ENCODE measurements at places on chromosomes 3 and 15.

GRCh38 chr3:28291577-28291976, 50.2 kb downstream of the CMC1 start:
- DNase-seq, result no peak

DNA sequence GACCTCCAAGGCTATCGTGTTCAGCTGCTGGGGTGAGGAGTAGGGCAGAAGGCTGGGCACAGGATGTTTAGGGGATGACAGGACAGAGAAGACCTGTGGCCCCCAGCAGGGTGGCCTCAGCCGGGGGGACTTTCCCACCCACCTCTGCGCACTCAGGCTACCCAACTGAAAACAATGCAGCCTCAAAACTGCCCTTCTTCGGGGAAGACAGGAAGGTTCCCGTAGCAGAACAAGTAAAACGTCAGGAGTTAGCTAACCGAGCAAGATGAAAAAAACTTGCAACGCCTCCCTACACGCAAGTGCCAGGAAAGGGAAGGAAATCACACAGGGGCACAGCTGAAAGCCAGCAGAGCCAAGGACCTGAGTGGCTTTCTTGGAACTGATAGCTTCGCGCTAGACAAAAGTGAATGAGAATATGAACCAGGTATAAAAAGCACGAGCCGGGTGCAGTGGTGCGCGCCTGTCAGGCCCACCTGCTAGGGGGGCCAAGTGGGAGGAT, 38.4 kb upstream of the FURIN start:
- DNase-seq, result no peak

- DNase-seq, result no peak
Observed at GRCh38 chr15:87907676-87908446, 348.7 kb downstream of the NTRK3 start.

DNA sequence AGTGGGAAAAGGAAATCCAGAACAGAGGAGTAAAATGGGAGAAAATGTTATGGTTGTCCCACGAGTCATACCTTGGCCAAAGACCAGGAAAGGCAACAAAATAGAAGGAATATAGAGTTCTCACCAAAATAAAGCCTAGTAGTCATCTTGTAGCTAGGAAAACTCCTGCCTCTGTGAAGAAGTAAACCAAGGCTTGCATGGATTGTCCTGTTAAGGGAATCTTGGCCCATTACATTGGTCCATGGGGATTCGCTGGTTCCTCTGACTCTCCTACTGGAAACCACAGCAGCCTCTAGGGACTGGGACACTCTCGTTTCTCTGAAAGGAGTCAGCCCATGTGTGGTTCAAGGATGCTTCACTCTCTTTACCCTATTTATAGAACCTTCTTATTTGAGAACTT, 62.9 kb upstream of the FNDC3B start:
- no peak for DNase-seq

GRCh38 chr3:114218578-114219185, 18.7 kb downstream of the ZNF80 start:
- no peak for DNase-seq

- DNase-seq, result peak; percentile 50
Observed at GRCh38 chr3:186094696-186095425, 14.0 kb downstream of the ETV5 start.

DNA sequence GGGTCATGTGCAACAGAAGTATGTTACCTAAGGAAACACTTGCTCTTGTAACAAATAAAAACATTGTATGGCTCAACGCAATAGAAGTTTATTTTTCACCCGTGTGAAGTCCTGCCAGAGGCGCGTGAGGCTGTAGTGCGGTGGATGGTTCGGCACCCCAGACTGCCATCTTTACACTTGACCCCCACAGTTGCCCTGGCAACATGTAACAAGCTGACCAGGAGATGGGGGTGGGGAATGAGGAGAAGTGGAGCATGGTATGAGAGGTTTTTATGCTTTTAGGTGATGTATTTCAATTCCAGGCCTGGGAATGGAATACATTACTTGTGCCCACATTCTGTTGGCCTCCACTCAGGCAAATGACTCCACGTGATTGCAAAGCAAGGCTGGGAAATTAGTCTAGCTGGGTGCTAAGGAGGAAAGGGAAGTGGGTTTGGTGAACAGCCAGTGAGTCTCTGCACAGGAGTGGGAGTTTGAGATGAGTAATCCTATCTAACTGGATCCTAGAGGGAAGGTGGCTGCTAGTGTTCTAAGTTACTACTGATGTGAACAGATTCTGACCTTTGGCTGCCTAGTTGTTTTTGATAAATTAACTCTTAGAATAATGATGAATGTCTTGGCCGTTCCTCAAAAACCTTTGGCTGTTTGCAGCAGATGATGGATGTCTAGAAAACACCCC, 33.8 kb upstream of the GREM1 start:
- peak; percentile 43 for DNase-seq

DNA sequence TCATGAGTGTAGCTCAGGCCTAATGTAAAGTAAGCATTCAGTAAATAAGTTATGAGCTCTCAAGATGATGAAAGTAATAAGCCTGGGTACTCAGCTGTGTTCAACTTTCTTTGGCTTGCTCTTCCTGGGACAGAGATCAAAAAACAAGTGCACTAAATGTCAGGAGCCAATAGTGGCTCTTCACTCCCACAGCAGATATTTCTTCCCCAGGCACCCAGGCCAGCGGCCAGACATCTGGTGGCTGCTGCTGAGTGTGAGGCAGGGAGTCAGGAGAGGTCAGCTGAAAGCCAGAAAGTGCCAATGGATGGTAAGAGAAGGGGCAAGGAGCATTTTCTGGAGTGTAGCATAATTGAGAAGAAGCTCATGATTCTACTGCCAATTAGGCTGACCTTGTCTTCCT, 18.2 kb upstream of the ITGA11 start:
- DNase-seq, result no peak

DNA sequence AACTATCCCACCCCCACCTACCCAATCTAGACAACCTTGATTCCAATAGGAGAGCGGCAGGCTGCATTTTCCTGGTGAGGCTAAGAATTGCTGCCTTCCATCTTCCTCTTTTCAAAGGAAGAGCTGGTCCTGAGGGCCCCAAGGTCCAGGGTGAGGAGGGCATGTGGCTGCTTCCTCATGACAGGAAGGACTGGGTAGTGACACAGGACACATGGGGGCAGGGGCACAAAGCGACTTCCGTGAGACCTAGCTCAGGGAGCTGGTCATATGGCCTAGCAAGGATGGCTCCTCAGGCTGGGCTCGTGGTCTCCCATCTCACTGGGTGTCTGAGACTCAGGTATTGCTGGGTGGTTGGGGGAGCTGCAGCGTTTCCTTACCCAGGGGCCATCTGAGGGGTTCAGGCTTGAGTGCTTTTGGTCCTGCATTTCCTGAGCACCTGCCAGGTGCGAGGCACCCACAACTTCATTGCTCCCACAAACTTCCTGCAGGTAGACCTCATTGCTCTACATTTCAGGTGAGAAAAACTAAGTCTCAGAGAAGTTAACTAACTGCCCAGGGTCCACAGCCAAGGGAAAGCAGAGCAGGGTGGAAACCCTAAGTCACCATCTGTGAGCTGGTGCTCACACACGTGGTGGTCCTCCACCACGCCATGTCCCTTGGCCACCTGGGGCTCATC, 160.0 kb upstream of the TLE3 start:
- DNase-seq, result no peak

DNA sequence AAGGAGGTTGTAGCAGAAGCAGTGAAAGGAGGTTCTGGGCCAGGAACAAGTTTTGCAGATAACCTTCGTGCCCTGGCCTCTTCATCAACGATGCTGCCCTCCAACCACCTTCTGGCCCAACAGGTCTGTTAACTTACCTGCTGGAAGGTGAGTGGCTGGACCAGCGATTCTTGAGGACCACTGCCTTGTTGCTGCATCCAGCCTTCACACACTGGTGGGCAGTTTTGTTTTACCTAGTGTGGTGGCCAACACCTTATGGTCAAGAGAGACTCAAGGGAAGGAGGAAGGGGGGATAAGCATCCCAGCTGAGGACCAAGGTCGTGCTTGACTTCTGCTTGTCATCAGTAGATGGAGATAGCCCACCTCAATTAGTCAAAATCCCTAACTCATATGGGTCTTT, 7.8 kb upstream of the MAGEF1 start:
- DNase-seq, result no peak

DNA sequence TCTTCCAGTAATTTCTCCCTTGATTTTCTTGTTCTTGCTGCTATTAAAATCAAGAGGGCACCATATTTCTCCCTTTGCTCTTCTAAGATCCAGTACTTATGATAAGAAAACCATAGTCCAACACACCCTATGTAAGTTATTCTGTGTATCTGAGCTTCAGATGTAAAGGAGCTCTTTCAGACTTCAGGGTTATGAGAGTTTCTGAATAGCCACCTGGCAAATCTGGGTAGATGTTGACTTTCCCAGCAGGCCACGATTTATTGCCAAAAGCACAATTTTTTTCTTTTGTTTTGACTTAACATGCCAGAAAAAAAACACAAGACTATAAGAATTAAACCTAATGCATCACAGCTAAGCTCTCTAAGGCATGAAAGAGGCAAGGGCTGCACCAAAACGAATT, 1045.0 kb downstream of the FHIT start:
- DNase-seq, result no peak

DNA sequence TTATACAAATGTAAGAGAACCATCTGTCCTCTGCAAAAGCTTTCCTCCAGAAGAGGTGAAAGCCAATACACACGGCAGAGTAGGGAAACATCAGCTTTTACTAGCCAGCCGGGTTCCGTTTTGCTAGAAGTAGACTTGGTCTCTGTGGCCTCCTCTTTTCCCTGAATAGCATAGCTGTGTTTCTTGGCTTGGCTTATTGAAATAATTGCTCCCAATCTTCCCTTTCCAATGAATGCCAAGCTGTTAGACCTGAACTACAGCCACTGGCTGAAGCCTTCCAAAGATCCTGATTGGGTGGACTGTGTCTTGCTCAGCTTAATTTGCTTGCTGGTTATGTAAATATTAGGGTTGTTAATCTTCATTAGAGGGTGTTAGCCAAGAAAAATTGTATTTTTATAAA, 157.8 kb upstream of the ROPN1 start:
- no peak for DNase-seq

DNA sequence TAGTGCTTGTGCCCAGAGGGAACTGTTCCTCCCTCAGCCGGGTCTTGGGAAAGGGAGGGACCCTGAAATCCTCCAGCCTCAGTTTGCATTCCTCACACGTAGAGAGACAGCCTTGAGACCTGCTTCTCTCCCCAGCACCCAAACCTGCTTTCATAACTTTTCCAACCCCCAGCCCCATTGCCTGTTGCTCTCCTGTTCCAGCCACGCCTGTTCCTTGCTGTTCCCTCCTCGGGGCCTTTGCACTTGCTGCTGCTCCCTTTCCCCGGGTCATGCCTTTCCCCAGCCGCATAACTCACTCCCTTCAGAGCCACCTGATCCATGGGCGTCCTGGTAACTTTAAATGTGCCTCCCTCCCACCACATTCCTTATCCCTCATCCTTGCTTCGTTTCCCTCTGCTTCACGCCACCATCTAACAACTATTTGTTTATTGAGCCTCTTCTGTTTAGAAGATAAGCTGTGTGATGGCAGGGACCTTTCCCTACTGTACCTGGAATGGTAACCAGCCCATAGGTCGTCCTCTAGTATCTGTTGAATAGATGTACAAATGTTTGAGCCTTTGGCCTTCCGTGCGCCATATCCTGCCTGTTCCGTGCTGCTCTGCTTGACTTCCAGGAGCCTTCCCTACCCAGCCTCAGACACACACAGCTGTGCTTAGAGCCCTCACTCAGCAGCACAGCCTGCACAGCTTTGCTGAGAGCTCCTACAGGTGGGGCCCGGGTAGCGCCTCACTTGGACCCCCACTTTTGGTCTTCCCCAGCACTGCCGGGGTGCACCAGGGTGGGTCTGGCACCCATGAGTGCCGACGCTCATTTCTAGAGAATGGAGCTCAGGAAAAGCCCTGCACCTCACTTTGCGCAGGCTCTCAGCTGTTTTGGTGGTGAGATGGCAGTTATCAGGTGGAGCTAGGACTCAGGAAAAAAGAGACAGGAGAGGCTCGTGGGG, 60.2 kb downstream of the SCN5A start:
- DNase-seq, result no peak

- no peak for DNase-seq
Observed at GRCh38 chr3:124882816-124883747, 4.1 kb downstream of the ITGB5 start.

- no peak for DNase-seq
Observed at GRCh38 chr3:128425142-128425845, 41.4 kb downstream of the DNAJB8 start.

GRCh38 chr3:98601180-98601579, 7.8 kb upstream of the CPOX start:
- DNase-seq, result peak; percentile 70

DNA sequence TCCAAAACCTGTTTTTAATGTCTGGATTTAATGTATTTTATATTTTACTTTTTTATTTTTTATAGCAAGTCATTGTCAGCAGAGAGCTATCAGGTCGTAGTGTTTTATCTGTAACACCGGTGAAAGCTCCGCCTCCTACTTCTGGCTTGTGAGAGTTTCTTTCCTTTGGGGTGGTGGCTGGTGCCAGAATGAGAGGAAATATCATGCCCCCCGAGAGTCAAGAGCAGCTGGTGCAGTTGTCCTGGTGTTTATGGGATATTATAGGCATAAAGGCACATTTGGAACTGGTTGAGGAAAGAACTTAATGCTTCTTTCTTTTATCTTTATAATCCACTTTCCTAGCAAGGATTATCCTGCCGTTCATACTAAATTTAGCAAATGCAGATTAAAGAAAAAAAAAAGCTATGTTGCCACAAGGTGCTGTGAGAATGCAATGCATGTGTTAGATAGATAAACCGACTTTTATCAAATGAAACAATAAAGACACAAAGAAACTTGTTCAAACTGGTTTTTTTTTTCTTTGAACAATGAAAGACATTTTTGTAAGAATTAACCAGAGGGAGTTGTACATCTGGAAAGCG, 260.1 kb upstream of the PLSCR5 start:
- DNase-seq, result no peak

GRCh38 chr3:43417133-43417532, 130.8 kb downstream of the SNRK start:
- DNase-seq, result no peak
